ENCODE measurements at places on chromosomes 13 and 19. TPM values are rescaled to one million over a fixed set of nuclear protein-coding genes. Genes with fewer than 3 reads are reported as not detected.

DNA sequence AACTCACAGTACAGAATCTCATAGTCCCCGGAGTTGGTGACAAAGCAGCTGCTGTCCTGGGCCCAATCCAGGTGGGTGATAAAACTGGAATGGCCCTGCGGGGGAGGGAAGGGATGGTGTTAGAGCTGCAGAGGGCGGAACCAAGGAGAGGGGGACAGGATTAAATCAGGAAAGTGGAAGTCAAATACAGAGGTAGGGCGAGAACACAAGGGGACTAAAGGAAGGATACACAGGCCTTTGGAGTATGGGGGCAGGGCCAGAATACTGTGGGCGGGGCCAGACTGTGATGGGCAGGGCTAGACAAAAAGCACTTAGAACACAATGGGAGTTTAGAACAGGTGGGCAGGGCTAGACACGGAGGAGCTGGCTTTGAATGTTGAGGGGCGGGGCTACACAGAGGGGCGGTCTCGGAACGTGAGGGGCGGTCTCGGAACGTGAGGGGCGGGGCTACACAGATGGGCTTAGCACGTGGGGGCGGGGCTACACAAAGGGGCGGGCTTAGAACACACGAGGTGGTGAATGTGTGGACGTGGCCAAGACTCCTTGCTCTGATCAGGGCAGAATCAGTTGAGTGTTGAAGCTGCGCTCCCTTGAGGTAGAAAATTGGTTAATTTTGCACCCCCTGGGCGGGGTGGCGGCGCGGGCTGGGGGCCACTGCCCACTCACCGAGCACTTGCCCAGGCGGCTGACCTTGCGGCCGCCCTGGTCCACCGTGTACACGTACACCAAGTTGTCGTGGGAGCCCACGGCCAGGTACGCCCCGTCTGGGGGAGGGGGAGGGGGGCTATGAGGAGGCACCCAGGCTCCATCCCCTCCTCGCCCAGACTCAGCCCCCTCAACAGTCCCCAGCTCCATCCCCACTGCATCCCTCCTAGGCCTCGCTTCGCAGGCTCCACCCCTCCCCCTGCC, 14.0 kb upstream of the GPR4 start:
- H3K27ac ChIP-seq = peak overlapping the region; percentile 52
- peaks cover 29% of the 10 kb centered on the region for H3K36me3 ChIP-seq
- H3K27me3 ChIP-seq = no peaks in the 10 kb centered on the region
- H3K4me1 ChIP-seq = peaks cover 23% of the 10 kb centered on the region
- DNase-seq = peak; percentile 94

GRCh38 chr19:28929006-28929405, 283.9 kb downstream of the UQCRFS1 start:
- no peak overlapping the region for H3K4me3 ChIP-seq
- DNase-seq = no peak
- H3K4me1 ChIP-seq = no peaks in the 10 kb centered on the region
- no peak overlapping the region for H3K27ac ChIP-seq
- no peaks in the 10 kb centered on the region for H3K36me3 ChIP-seq

DNA sequence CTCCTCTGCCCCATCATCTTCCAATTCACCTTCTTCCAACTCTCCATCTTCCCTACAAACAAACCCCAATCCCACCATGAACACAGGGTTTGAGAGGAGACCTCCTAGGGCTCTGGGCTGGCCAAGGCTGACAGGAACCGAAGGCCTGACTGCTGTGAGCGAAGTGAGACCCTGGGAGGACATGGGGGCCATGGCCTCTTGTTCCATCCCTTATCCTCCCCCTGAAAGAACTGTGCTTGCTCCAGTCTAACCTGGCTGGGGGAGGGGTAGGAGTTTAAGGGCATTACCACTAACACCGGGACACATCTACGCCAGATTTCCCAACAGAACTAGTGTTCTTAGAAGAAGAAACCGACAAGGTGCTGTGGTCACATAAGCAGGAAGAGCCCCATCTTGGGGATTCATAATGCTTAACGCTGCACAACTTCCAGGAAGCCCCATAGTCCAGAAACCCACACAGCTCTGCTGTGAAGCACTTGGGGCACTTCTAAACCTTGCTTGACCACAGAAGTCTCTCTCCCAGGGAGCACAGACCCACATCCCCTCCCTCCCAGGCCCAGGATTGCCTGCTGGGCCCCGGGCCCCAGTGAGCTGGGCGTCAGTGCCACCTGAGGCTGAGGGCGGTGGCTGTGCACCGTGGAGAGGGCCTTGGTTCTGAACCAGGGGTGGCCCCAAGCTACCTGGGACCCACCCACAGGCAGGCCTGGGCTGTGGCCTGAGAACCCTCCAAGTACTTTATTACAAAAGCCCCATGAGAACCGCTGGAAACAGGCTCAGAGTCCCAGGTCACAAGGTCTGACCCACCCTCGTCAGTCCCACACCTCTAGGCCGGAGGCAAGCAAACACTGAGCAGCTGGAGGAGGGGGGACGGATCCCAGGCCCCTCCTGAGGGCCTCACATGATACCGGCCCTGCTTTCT, 18.8 kb downstream of the ZC3H4 start:
- H3K4me1 ChIP-seq = peaks cover 70% of the 10 kb centered on the region
- H3K36me3 ChIP-seq = peaks cover 38% of the 10 kb centered on the region
- peak overlapping the region; percentile 97 for H3K27ac ChIP-seq
- H3K27me3 ChIP-seq = no peaks in the 10 kb centered on the region

GRCh38 chr13:98488736-98489135, 88.2 kb downstream of the STK24 start:
- no peaks in the 10 kb centered on the region for H3K27me3 ChIP-seq
- peaks cover 47% of the 10 kb centered on the region for H3K4me1 ChIP-seq
- no peak for DNase-seq
- H3K36me3 ChIP-seq = peaks cover 4% of the 10 kb centered on the region
- no peak overlapping the region for H3K4me3 ChIP-seq
- H3K27ac ChIP-seq = no peak overlapping the region

DNA sequence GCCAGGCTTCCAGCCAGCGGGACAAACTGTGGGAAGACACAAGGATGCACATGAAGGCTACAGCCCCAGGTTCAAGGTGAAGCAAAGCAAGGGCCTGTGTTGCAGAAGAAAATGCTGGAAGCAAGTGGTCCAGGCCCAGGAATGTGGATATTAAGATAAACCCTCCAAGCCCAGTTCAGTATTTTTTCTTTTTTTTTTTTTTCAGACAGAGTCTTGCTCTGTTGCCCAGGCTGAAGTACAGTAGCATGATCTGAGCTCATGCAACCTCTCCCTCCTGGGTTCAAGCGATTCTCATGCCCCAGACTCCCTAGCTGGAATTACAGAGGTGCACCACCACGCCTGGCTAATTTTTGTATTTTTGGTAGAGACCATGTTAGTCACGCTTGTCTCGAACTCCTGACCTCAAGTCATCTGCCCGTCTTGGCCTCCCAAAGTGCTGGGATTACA, 4.4 kb downstream of the PRDX2 start:
- H3K4me1 ChIP-seq = peaks cover 45% of the 10 kb centered on the region
- DNase-seq = no peak
- no peak overlapping the region for H3K27ac ChIP-seq

DNA sequence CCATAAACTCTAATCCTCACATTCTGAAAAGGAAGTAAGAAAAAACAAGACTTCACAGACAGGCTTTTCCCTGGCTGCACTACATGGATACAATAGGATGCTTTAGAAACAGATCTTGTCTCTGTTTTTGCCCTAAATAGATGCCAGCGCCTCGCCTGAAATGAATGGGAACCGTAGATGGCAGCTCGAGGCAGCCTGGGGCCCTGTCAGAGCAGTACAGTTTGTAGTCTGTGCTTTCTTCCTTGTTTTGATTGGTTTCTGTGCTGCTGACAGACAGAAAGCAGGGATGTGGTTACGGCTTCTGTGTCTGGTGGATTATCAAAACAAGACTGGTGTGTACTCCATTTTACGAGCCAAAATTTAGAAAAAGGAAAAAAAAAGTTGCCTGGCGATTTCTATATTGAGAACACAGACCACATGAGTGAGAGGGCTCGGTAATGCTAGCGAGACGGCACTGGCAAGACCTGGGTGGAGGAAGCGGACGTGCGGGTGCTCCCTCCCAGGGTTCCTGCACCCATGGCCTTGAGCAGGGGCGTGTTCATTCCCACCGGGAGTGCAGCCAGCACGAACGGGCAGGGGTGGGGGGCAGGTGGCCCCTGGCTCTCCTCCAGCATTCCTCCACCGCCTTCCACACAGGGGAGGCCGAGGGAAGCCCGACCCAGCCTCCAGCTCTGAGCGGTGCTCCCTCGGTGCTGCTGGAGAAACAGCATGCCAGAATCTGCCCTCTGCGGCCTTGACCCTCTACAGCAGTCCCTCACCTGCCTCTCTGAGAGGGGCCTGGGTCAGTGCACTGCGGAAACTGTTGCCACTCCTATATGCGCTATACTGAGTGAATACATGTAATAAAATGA, 37.6 kb upstream of the C1QTNF9 start:
- H3K4me3 ChIP-seq = peak overlapping the region; percentile 39
- H3K36me3 ChIP-seq = no peaks in the 10 kb centered on the region
- H3K27me3 ChIP-seq = no peaks in the 10 kb centered on the region
- H3K27ac ChIP-seq = peak overlapping the region; percentile 67

GRCh38 chr19:27828829-27829228, 1384.1 kb downstream of the UQCRFS1 start:
- no peak for DNase-seq
- H3K27ac ChIP-seq = no peak overlapping the region
- H3K27me3 ChIP-seq = no peaks in the 10 kb centered on the region
- H3K4me3 ChIP-seq = no peak overlapping the region

- H3K36me3 ChIP-seq = no peaks in the 10 kb centered on the region
- no peak for DNase-seq
- no peak overlapping the region for H3K4me3 ChIP-seq
Observed at GRCh38 chr13:110950819-110951570, 36.1 kb upstream of the ANKRD10 start.

DNA sequence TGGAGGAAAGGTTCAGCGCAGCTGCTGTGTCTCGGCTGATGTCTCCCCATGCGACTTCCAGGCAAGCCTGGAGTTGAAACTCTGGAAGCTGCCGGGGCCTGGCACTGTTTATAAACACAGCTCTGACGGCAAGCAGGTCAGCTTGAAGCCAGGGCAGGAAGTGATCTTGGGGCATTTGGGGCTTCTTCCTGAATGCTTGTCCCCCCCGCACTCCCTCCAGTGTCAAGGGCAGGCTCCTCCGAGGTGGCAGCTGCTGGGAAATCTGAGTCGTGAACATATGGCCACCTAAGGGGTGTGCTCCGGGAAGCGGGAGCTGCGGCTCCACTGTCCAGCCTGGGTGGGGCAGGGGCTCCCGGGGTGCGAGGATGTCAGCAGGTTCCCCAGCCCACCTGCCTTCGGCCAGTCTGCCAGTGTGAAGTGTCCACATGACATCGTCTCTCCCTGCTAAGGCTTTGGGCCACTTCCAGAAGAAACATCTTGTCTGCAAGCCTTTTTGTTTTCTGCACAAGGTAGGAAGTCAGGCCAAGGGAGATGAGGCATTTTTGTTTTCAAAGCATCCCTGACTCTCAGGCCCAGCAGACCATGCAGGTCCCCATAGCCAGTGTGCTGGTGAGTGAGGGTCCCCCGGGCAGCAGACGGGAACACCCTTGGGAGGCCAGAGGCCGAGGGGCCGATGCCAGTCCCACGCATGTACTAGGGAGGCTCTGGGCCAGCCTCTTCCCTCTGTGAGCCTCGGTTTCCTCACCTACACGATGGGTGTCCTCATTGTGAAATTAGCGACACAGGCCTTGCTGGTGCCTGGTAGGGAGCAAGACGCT, 2.7 kb downstream of the PIAS4 start:
- no peaks in the 10 kb centered on the region for H3K27me3 ChIP-seq
- H3K27ac ChIP-seq = no peak overlapping the region
- no peak for DNase-seq
- peak overlapping the region; percentile 0 for H3K4me3 ChIP-seq

GRCh38 chr19:1624458-1624857, 19.2 kb upstream of the UQCR11 start:
- H3K36me3 ChIP-seq = peaks cover 57% of the 10 kb centered on the region
- H3K27ac ChIP-seq = no peak overlapping the region
- no peaks in the 10 kb centered on the region for H3K4me1 ChIP-seq
- no peaks in the 10 kb centered on the region for H3K27me3 ChIP-seq
- H3K4me3 ChIP-seq = no peak overlapping the region

The UBE2L5 gene
- 0.31 TPM for polyA plus RNA-seq

The MCEMP1 gene
- 0.06 TPM for polyA plus RNA-seq

The CD37 gene
- 5.9 TPM for polyA plus RNA-seq

The HIPK4 gene
- 0.10 TPM for polyA plus RNA-seq

The FAM124A gene
- polyA plus RNA-seq = 1.2 TPM

The BRSK1 gene
- polyA plus RNA-seq = 9.7 TPM

The LHB gene
- not detected for polyA plus RNA-seq

Data from large intestine (tissue), 12 donors.